ENCODE measurements at places on chromosomes 2 and 18.

- DNase-seq, result no peak
These were observed 49.2 kb upstream of the FRZB start for GRCh38 chr2:182915369-182916326.

- no peak for DNase-seq
These were observed 112.7 kb upstream of the TACR1 start for GRCh38 chr2:75311993-75312392.

GRCh38 chr2:122707224-122707824 lies 951.9 kb downstream of the TSN start:
- no peak for DNase-seq

- no peak for DNase-seq
These were observed 14.7 kb downstream of the AGFG1 start for GRCh38 chr2:227486688-227487087.

GRCh38 chr2:236538242-236538641 lies 31.4 kb upstream of the ACKR3 start:
- DNase-seq, result no peak

GRCh38 chr2:20650393-20650876 lies 463 bp downstream of the HS1BP3 start:
- no peak for DNase-seq

DNA sequence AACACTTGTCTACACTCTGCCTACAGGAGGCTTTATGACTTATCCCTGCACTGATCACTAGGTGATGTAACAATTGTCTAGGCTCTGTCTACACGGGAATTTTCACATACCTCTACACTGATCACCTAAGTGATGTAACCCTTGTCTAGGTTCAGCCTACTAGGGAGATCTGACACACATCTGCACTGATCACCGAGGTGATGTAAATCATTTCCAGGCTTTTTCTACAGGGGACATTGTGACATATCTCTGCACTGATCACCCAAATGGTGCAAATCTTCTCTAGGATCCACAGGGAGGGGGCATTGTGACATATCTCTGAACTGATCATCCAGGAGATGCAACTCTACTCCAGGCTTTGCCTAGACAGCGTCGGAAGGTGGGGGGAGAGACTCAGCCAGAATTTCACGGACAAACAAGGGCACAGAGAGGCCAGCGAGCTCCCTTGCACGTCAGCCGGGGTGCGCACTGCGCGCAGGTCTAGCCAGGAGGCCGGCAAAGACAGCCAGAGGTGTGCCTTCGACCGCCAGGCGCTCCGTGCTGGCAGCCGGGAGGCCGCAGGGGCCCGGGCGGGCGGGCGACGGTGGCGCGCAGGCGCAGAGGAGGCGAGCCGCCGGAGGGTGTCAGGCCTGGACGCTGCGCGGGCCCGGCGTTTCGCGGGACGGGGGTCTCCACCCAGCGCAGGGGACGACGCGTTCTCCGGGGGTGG lies 46.9 kb upstream of the USP14 start:
- no peak for DNase-seq

DNA sequence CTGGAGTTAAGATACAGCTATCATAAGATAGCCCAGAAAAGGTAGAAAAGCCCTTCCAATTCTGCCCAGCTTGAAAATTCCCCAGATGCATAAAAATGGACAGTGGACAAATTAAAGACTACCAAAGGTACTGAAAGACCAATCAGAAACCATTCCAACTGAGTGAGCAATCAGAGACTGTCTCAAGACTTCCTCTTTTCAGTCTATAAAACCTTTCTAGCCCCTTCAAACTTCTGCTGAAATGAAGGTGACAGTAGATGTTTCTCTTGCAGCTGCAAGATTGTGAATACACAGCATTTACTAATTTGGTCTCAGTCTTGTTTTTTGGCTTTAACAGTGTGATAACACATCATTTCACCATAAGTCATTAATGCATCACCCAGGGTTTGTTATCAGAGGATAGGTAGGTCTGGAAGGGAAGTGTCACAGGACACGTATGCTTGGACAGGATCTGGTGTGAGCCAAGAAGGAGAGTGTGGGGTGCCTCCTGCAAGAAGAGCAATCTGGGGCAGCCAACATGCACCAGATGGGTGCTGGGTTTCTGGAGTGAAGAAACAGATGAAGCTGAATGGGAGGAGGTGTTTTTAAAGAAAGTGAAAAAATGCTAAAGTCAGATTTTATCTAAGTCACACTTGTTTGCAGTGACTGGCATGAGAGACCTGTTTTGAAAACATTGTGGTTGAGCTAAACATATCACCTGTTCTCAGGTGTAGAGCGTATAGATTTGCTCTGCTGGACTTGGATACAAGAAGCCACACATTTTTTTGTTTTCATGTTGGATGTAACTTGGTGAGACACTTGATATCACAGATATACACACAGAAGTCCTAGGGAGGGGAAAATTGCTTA lies 75.3 kb upstream of the DDX18 start:
- DNase-seq, result no peak

GRCh38 chr2:198253995-198254394 lies 449.6 kb downstream of the PLCL1 start:
- DNase-seq, result no peak

DNA sequence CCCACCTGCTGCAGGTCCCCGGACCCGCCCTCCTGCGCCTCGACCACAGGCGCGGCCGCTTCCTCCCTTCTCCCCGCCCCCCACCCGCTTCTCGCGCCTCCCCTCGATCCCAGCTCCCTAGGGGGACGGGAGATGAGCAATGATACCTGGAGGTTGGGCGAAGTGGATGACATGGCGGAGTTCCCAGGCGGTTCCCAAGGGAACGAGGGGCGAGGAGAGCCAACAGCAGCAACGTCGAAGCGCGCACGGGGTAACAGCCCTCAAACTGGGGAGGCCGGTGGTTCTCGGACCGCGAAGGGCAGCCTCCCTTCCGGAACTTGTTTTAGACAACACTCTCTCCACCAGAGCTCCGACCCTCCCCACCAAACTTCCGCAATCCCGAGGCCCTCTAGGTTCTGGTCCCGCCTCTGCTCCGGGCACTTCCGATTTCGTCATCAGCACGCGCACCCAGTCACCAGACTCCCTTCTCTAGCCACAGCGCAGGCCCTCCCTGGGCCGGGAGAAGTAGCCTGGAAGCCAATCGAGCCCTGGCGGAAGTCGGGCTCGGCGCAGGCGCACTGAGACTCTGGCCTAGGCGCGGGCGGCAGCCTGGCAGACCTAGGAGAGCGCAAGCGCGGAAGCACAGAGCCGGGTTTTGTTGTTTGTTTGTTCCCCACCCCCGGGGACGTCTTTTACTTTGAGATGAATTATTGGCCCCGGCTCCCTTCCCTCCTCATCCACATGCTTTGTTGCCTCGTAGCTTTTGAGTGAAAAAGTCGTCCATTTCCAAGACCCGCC lies at the start of gene VPS4B:
Gene VPS4B, minus strand, starts transcription at position 390 of the 777 bp plus-strand sequence. Its CDS starts 217 bp downstream, at position 173.
- DNase-seq, result peak; percentile 98

DNA sequence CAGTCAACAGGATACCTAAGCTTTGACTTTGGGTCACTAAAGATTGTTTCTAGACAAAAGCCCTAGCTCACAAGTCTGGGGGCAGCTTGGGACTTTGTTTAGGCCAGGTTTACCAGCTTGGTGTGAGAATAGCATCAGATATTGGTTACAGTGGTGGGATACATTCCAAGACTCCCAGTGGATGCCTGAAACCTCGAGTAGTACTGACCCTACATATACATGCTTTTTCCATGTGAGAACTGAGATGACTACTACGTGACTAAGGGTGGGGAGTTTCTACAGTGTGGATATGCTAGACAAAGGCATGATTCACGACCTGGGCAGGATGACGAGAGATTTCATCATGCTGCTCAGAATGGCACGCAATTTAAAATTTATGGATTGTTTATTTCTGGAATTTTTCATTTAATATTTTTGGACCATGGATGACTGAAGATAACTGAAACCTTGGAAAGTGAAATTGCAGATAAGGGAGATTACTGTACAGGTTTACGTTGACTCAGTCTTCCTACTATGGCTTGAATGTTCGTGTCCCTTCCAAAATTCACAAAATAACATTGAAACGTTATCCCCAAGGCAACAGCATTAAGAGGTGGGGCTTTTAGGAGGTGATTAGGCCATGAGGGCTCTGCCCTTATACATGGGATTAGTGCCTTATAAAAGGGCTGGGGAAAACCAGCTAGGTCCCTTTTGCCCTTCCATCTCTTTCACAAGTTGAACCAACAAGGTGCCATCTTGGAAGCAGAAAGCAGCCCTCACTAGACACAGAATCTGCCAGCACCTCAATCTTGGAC lies 50.2 kb upstream of the CTAGE1 start:
- no peak for DNase-seq

- no peak for DNase-seq
These were observed 34.9 kb downstream of the CIB4 start for GRCh38 chr2:26605999-26606846.

- DNase-seq, result no peak
These were observed 935.7 kb downstream of the LRP1B start for GRCh38 chr2:141195087-141195486.

DNA sequence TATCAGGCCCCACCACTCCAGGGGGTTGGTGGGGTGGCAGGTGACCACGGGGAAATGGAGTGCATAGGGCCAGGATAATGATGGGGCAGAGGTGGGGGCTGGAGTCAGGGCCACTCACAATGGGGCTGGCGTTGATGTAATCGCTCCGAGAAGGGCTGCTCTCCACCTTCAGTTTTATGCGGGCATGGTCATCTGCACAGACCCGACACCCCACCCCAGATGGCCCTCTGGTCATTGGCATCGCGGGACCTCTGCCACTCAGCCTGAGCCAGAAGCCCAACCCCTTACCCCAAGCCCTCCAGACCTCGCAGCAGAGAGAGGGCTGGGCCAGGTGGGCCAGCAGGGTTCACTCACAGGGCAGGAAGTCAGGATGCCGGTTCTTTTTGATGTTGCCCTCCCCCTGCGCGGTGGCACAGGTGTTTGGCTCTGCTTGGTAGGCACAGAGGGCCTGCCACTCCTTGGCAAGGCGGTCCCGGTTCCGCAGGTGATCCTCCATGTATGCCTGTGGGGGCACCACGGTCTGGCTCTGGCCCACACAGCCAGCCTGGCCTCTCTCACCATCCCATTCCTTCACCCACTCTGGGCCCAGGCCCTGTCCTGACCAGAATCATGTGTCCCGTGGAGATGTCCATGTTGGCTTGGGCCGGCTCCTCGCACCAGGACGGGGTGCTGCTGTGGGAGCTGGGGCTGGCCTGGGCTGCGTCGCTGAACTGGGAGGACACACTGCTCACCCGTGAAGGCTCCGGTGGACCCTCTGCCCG lies 12.4 kb downstream of the PTPRN start:
- no peak for DNase-seq

- DNase-seq, result no peak
These were observed 81.9 kb downstream of the ACAA2 start for GRCh38 chr18:49731421-49731841.

- no peak for DNase-seq
These were observed 47.5 kb downstream of the TRIB2 start for GRCh38 chr2:12764075-12764730.

GRCh38 chr2:231161877-231162329 lies 36.5 kb upstream of the ARMC9 start:
- DNase-seq, result no peak

Measured in activated naive CD4-positive, alpha-beta T cell (primary cell).